Vagina (tissue), 2 donors: ENCODE measurements at places on chromosomes 16 and 17.

GRCh38 chr17:79590523-79590860, 20.4 kb downstream of the RBFOX3 start:
- DNase-seq = no peak

GRCh38 chr16:85123891-85124635, 11.8 kb upstream of the CIBAR2 start:
- DNase-seq = no peak

- DNase-seq = no peak
Observed at GRCh38 chr17:17042851-17043460, 699 bp downstream of the MPRIP start.

DNA sequence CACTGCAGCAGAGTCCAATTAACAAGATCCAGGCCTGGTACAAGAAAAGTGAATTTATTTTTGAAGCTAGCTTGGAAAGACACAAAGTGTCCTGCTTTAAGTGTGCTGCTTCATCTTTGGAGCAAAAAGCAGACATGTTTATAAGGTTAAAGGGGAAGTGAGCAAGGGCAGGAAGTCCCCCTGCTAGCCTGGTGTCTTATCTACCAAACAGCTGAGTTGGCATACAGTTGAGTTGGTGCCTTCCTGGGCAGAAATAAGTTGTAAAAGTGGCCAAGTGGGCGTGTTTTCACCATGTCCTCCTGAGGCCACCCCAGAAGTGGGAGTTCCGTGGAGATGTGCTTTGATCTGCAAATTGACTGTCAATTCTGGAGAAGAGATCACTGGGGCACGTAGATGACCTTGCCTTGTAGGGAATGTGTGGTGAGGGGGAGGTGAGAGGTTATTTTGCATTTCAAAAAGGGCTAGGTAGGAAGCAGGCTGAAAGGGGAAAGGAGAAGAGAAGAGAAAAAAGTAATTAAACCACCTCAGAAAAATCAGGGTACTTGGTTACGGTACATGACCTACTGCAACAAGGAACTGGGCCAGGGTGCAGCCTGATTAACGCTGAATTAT, 38.3 kb upstream of the HSBP1 start:
- DNase-seq = no peak

DNA sequence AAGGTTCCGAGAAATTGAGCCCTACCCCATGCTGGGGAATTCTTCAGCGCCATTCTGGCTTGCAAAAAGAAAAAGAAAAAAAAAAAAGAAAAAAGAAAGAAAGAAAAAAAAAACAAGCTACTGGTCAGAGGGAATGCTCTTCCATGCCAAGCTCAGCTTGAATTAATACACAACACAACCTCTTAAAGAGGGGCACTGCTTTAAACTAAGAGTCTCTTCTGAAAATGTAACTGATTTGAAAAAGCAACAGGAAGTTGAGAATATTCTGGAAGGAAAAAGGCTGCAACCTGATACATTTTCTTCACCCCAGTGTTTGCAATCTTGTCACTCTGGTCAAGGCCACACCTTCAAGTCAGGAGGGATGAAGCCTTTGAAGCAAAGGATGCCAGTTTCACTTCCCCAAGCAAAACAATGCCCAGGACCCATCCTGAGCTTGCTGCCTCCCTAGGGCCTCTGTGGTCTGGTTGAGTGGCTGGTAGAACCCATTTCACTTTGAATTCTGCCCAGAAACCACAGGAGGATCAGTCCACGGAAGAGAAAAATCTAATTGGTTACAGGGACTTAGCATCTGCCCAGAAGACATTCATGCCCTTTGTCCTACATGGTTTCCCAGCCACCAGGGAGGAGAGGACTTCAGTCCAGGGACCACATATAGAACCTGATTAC, 389.7 kb downstream of the SOX9 start:
- DNase-seq = no peak

DNA sequence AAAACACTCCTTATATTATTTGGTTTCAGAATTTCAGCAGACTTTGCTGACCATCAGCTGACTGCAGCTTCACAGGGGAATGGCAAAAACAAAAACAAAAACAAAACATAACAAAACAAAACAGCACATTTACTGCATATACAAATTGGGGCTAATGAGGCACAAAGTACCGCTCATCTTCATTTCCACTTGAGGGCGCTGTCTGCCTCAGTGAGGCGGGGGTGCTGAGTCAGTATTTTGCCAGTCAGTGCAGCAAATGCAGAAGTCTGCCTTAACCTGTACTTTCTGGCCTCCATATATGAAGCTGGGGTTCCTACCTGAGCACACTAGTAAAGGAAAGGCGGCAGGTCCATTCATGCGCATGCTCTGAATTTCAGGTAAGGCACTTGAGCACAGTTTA, 13.5 kb upstream of the DYNLRB2 start:
- DNase-seq = no peak

- DNase-seq = no peak
Observed at GRCh38 chr16:11408216-11408615, 63.0 kb downstream of the RMI2 start.

DNA sequence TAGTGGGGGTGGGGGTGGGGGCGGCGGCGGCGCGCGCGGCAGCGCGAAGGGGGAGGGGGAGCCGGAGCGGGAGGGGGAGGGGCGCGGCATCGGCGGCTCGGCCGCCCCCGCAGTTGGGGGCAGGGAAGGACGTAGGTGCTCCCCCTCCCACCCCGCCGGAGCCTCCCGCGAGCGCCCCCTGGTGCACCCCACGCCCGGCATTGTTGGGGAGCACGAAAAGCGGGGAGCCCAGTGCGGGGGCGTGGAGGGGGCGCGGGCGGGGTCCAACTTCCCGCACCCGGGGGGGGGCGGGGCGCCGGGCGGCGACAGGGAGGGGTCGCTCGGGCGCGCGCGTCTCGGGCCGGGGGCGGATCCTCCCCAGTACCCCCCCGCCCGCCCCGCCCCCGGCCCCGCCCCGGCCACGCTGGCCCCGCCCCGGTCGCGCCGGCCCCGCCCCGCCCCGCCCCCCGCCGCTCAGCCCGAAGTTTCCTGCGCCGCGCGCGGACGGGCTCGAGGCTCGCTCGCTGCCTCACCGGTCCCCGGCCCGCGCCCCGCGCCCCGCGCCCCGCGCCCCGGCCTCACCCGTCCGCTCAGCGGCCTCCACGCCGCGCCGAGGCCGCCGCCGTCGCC, at the start of gene CACNA1H:
Gene CACNA1H, plus strand, starts transcription at position 456 of the 609 bp plus-strand sequence. CDS start 632 bp downstream, outside the sequence.
- DNase-seq = no peak
